Stimulated activated CD4-positive, alpha-beta T cell treated with anti-CD3 and anti-CD28 coated beads, Interleukin-4, amount 100 ng/mL, for 24 hours (primary cell): ENCODE measurements at places on chromosomes 3 and 15.

DNA sequence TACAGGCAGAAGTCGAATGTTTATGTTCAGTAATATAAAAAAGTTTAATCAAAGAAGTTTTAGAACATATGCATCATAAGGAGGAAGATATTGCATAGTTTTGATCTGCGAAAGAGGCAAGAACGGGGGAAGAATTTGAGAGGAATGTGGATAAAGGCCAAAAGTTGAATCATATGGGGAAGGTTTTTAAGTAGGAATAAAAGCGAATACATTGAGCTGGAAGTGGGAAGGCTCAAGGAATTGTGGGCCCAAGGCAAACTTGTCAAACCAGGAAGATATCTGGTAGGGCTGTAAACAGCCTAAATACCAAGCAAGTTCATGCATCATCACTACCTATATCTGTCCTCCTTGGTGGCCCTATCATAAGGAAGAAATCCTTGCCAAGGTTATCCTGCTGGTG, 186.9 kb downstream of the MAGI1 start:
- no peak for DNase-seq

GRCh38 chr3:81760215-81760614, 1.2 kb downstream of the GBE1 start:
- no peak for DNase-seq

DNA sequence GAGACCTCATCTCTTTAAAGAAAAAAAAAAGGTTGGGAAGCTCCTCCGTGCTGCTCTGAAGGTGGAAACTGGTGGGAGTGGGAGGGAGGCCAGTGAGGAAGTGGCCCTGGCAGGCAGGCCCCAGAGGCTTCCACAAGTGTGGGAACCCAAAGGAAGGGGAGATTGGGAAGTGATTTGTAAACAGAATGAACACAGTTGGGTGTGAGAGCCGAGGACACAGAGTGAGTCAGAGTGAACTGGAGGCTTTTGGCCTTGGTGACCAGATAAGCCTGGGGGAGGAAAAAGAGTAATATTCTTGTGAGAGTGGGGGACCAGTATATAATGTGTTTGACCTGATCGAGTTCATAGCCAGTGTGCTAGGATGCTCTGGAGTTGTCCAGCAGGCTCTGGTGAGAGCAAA, 23.0 kb downstream of the MKRN2 start:
- DNase-seq: no peak

DNA sequence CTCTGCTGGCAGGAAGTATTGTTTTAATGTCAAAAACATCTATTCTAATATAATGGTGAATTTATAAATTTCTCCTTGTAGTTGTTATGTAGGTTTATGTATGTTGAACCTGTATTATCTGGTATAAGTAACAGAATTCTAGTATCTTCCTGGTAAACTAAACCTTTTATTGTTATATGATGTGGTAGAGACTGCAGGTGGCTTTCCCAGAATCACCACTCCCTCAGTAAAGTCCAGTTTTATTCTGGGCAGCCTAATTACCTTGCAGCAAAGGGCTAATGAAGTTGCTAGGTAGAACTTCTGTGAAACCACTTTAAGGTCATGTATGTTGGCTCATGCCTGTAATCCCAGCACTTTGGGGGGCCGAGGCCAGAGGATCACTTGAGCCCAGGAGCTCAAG, 15.6 kb downstream of the CSNK1G1 start:
- no peak for DNase-seq

DNA sequence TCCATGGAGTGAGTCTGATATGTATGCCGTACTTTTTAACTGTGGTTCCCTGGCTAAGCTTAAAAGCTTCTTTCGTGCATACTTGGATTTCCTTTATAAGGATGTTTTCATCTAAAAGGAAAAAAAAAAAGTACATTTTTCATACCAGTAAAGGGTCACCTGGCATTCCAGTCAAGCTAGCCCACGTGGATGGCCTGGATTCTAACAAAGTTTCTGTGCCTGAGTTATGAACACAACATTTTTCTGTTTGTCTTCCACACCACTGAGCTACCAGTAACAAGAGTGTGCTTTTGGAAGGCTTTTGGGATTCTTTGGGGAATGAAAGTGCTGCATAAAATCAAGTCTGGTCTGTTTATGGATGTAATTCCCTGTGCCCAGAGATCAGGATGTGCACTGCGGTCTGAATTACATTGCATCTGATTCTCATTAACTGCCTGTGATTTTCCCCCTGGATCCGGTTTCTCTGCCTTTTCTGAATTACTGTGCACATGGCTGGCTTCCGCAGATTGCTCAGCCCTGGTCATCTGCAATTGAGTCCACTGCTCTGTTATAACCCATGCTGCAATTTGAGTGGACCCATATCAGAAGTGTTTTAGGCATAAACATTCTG, 38.2 kb upstream of the MAGI1 start:
- no peak for DNase-seq

- DNase-seq: peak; percentile 69
Observed at GRCh38 chr3:179147514-179147872, 664 bp upstream of the PIK3CA start.

- no peak for DNase-seq
Observed at GRCh38 chr3:176074096-176074495, 1123.2 kb downstream of the TBL1XR1 start.

DNA sequence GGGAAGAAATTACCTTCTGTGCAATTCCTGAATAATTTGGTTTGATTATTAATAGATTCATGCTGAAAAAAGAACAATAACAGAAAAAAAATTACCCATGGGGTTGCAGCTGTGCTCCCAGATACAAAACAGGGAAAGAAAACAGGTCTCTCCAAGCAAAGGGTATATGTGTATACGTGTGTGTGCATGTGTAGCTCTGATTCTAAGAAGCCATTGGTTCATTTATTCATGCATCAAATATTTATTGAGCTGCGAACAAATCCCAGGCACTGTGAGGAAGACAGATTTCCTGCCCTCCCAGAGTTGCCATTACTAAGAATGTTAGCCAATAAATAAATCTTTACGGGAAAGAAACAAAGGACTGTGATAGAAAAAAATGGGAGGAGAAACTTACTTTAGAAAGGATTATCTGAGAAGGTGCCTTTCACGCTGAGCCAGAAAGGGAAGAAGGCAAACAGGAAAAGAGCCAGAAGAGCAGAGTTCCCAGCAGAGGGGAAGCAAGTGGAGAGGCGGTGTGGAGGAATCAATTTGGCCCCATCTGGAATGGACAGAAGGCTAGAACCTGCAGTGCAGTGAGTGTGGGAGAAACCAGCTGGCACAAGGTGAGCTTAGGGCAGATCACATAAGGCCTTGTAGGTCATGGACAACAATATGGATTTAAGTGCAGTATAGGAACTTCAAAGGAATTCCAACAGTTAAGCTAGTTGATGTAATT, 20.7 kb downstream of the CHL1 start:
- no peak for DNase-seq

DNA sequence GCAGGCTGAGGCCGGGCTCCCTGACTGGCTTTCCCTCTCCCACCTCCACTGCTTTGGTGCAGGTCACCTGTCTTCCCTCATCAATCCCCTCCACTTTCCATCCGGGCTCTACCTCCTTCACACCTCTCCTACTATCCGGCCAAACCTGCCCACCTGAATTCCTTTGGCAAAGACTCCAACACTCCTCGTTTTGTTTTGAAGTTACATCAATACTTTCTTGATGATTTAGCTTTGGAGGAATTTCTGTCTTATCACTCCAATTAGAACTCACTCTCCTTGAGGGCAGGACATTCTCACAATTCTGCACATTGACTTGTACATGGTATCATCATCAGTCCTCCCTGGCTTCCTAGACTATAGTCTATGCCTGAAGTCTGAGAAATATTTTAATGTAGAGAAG, 20.4 kb downstream of the LDHAL6B start:
- DNase-seq: no peak

DNA sequence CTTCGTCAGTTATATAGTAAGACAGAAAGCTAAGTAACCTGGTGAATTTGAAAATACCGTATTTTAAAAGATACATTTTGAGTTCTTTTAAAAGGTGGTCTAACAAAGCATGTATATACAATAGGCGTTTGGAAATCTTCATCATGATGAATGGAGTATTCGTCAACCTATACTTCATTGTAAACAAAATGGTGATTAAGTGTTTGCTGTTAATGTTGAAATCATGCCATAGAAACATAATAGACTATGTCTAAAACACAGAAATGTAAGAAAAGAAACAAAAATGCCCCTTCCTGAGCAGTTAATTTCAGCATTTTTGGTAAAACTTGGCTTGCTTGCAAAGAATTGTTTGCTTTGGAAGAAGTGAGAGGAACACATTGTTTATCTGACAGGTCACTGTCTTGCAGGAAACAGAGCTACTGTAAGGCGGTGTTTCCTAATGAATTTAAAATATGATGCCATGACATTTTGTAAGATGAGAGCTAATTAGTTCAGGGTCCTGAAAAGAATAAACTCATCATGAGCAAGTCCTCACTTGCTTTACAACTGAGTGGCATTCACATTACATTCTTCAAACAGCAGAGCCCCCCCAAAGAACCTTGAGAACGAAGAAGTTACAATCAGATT, 126.7 kb downstream of the SERPINI1 start:
- DNase-seq: no peak

DNA sequence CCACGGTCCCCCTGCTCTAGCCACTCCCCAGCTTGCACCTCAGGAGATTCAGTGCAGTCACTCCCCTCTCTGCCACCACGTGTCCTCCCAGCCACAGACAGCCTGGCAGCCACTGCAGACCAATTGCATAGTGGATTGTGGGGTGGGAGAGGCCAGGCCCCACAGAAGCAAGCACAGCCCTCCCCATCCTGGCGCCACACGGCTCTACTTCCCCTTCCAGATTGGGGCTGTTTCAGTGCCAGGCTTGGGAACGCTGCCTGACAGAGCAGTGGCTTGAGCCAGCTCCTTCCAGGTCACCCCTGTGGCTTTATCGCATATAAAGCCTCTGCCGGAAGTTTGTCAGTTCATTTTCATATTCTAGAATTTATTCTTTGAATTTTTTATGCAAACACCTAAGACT, 90.7 kb downstream of the TMEM266 start:
- DNase-seq: no peak

DNA sequence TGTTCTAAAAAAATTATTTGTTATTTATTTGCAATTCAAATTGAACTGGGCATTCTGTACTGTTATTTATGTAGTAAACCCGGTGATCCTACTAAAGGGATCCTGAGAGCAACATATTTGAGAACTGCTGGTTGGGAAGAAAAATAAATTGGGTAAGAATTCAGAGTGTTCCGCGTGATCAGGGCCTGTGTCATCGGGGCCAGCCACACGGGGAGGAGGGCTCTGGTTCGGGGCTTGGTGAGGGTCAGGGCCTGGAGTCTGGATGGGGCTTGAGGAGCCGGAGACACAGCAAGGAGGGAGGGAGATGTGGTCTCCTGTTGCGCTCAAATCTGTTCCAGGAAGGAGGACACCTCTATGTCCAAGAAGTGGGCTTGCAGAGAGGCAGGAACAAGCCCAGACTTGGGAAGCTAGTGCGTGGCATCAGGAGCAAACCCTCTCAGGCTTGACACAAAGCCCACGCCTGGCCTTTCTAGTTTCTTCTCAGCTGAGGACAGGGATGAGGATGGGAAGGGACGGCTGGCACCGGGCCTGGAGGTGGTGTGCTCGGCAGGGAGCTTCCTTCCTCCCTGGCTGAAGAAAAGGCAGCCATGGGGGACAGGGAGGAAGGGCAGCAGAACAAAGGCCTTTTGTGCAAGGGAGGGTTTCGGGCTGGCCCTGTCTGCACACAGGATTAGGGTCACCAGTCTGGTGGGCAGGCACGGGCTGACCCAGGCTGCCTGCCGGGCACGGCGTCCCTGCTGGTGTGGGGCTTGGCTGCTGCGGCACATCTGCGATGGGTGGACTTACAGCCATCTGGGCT, 22.9 kb upstream of the FBLN2 start:
- no peak for DNase-seq

GRCh38 chr15:74784426-74785193, 2.7 kb downstream of the CSK start:
- DNase-seq: no peak

DNA sequence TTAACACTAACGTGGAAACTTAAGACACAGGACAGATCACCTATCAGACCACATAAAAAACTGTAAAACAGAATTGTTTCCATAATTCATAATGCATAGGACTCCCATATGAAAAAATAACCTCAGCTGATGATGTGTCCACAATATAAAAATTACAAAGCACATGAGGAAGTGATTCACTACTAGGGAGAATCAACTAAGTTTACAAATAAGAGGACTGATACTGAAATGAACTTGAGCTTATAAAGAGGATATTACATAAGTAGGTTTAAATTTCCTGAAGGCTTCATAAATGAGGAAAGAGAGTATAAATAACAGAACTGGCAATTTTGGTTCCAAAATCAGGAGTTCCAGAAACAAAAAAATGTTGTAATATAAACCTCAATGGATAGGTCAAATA, 111.9 kb downstream of the SAMMSON start:
- DNase-seq: no peak

GRCh38 chr3:31959951-31960792, 20.9 kb downstream of the OSBPL10 start:
- DNase-seq: no peak

DNA sequence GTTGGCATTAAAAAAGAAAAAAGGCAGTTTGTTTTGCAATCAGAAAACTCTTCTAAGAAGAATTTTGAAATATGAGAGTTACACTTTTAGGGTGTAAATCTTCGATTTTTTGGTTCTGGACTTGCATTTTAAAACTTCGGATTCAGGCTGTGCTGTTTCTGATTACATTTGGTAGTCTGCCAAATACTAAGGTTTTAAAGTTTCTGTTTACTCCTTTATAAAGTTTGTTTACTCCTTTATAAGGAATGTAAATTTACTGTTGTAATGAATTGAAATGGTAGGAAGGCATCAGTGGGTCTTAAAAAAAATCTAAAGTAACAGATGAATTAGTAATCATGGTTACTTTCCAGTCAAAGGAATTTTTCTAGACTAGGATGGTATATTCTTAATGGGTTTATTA, 14.1 kb downstream of the FXR1 start:
- no peak for DNase-seq

- DNase-seq: no peak
Observed at GRCh38 chr3:124292329-124292728, 300.4 kb upstream of the ROPN1 start.

DNA sequence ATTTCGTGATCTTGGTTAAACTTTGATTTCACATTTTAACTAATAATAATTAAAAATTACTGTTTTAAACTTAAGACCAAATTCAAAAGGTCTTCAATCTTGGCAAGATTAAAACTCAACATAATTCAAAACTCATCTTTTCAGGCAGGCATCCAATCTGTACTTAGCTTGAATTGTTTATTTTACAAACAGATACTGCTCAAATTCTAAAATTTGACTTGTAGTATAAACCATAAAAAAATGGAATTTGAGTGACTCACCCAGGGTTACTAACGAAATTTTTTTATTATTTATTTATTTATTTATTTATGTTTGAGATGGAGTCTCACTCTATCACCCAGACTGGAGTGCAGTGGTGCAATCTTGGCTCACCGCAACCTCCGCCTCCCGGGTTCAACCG, 64.4 kb downstream of the GAP43 start:
- DNase-seq: no peak

DNA sequence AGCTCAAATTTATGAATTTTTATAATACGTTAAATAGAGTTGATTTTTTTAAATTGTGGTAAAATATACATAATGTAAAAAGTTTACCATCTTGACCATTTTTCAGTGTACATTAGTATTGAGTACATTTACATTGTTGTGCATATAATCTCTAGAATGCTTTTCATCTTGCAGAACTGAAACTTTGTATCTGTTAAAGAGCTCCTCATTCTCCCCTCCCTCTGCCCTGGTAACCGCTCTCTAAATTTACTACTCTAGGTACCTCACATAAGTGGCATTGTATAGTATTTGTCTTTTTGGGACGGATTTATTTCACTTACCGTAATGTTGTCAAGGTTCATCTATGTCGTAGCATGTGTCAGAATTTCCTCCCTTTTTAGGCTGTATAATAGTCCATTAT, 13.6 kb downstream of the TBC1D23 start:
- DNase-seq: no peak

- DNase-seq: no peak
Observed at GRCh38 chr3:110623571-110623970, 448.0 kb upstream of the NECTIN3 start.
